ENCODE measurements at places on chromosomes 4 and X. TPM values are rescaled to one million over a fixed set of nuclear protein-coding genes. Genes with fewer than 3 reads are reported as not detected.
A peak's percentile ranks its signal among the peaks of the same experiment; 100 is the strongest.

GRCh38 chrX:1486177-1486576 is 33.5 kb upstream of the ASMTL start:
- peaks cover 8% of the 10 kb centered on the region for H3K4me1 ChIP-seq
- peak; percentile 13 for DNase-seq
- no peaks in the 10 kb centered on the region for H3K36me3 ChIP-seq
- H3K27ac ChIP-seq, result peak overlapping the region; percentile 71

DNA sequence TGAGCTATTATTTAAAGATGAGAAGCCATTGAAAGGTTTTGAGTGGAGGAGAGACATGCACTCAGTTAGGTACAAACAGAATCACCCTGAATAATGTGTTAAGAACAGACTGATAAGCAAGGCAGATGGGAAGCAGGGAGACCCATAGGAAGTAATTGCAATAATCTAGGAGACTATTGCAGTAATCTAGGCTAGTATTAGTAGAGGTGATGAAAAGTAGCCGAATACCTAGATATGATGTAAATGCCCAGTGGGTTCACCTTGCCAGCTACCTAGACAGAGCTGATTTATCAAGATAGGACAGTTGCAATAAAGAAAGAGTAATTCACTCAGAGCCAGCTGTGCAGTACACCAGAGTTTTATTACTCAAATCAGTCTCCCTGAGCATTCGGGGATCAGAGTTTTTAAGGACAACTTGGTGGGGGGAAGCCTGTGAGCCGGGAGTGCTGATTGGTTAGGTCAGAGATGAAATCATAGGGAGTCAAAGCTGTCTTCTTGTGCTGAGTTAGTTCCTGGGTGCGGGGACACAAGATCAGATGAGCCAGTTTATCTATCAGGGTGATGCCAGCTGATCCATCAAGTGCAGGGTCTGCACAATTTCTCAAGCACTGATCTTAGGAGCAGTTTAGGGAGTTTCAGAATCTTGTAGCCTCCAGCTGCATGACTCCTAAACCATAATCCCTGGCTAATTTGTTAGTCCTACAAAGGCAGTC is 427.5 kb downstream of the RPA4 start:
- no peak overlapping the region for H3K4me3 ChIP-seq
- no peak overlapping the region for H3K27ac ChIP-seq
- DNase-seq, result no peak
- no peaks in the 10 kb centered on the region for H3K36me3 ChIP-seq

GRCh38 chr4:160450876-160451275 is 1348.0 kb downstream of the RAPGEF2 start:
- H3K4me3 ChIP-seq, result no peak overlapping the region
- no peaks in the 10 kb centered on the region for H3K4me1 ChIP-seq
- DNase-seq, result no peak
- H3K27ac ChIP-seq, result no peak overlapping the region
- H3K27me3 ChIP-seq, result no peaks in the 10 kb centered on the region
- H3K36me3 ChIP-seq, result no peaks in the 10 kb centered on the region

- no peak for DNase-seq
- no peaks in the 10 kb centered on the region for H3K4me1 ChIP-seq
- H3K27me3 ChIP-seq, result no peaks in the 10 kb centered on the region
- H3K27ac ChIP-seq, result no peak overlapping the region
- no peak overlapping the region for H3K4me3 ChIP-seq
Measured at GRCh38 chr4:125123570-125124109, 191.1 kb upstream of the FAT4 start.

DNA sequence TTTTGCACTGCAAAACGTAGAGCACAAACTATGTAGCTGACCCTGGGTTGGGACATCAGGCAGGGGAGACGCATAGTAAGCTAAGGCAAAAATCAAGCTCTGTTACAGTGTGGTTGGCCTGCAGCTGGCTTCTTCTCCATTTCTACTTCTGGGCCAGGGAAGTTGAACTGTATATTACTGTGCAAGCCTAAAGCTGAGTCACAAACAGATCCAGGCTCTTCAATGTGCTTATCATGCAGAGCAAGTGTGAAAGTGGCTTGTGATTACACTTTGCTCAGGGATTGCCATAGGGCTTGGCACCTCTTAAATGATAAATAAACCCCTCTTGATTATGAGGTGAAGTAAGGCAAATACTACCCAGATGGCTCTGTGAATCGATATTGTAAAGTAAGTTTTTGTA is 40.5 kb downstream of the CLDN34 start:
- no peaks in the 10 kb centered on the region for H3K27me3 ChIP-seq
- H3K4me1 ChIP-seq, result peaks cover 11% of the 10 kb centered on the region
- DNase-seq, result no peak
- H3K27ac ChIP-seq, result no peak overlapping the region

GRCh38 chr4:184102927-184103326 is 114.7 kb downstream of the ENPP6 start:
- no peaks in the 10 kb centered on the region for H3K36me3 ChIP-seq
- peaks cover 25% of the 10 kb centered on the region for H3K4me1 ChIP-seq
- H3K4me3 ChIP-seq, result no peak overlapping the region
- H3K27ac ChIP-seq, result no peak overlapping the region
- DNase-seq, result no peak
- H3K27me3 ChIP-seq, result no peaks in the 10 kb centered on the region

HADH gene
- total RNA-seq, result 37.9 TPM

Data from upper lobe of right lung (tissue), 1 donor.